ENCODE measurements at places on chromosomes 2 and 18.
A peak's percentile ranks its signal among the peaks of the same experiment; 100 is the strongest.

DNA sequence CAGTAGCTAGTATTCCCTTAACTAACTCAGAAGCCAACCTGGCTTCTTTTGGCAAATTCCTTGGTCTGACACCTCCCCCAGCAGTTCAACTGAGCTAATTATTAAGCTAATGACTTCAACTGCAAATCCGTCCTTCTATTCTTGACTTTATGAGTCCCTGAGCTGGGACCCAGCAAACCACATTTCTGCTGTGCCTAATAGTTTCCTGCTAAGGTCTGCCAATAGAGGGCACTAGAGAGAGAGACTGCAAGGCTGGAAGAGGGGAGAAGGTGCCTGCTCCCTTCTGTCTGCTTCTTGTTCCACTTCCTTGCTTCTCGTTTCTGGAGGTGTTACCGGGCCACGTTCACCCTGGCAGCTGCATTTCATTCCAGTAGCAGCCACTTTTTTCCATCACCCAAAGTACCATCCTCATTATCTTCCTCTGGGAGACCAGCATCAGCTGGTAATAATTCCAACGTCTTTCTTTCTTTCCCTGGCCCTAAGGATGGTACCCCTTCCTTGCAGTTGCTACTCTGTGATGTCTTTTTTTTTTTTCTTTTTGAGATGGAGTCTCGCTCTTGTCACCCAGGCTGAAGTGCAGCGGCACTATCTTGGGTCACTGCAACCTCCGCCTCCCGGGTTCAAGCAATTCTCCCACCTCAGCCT, 352.0 kb downstream of the TNS1 start:
- no peak for DNase-seq

- DNase-seq, result no peak
Observed at GRCh38 chr2:186950694-186951093, 101.7 kb upstream of the ZSWIM2 start.

DNA sequence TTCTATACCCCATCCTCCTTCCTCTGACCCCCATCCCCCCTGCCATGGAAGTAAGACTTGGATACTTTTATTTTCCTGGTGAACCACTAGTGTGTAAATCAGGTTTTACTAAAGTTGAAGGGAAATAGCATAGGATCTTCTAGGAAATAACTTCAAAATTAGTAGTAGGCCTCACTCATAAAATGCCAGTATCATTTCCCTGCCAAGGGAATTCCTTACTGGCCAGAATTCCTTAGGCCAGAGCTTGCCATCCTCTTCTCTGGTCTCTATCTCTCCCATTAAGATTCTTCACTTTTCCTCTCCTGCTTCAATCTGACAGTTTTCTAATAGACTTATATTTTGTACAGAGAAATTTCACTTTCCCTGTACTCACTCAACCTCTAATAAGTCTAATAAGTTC, 322.8 kb upstream of the TANK start:
- no peak for DNase-seq

GRCh38 chr2:184030989-184031388, 567.3 kb upstream of the ZNF804A start:
- DNase-seq, result no peak

DNA sequence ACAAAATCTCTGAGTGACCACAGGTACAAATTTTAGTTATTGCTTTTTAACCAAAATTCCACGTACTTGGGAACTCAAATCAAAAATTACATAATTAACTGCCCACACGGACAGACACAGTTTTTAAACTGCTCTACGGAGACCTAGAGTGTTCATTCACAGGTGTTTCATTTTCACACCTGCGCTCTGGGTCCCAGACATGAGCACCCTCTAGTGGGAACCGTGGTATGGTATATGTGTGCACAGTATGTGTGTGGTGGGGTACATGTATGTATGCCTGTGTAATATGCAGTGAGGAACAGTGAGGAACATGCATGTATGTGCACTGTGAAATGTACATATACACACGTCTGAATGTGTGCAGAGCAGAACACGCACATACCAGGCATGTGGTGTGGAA, 65.0 kb downstream of the PPP4R1 start:
- DNase-seq, result no peak

- no peak for DNase-seq
Observed at GRCh38 chr2:201154615-201155399, 28.1 kb upstream of the CASP10 start.

GRCh38 chr2:75513616-75514170, 47.0 kb downstream of the EVA1A start:
- no peak for DNase-seq

- no peak for DNase-seq
Observed at GRCh38 chr2:84033347-84033974, 425.6 kb downstream of the SUCLG1 start.

DNA sequence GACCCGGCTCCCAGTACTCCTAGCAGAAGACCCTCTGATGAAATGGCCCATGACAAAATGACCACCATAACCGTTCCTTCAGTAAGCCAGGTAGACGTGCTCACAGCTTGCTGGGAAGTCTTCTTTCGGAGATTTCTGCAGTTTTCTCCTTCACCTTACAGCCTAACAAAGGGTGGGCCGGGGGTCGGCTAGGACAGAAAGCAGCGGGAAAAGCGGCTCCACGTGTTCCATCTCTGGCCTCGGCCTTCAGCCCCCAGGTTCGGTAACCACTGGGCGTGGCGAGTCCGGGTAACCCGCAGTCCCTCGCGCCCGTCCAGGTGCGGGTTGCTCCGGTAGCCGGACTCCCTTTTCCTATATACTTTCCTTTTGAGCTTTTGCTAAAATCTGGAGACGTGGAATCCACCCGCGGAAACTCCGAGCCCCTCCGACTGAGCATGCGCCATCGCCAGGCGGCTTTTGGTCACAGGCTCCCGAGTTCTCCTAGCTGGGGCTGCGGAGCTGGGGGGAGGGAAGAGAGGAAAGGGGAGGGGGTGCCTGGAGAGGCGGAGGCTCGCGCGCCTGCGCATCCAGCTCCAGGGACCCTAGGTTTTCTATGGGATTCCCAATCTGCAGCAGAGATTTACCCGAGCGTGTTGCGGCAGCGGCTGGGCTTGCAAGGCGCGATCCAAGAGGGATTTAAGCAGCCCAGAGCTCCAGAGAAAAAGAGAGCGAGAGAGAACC, at the start of gene VSNL1:
TSS of gene VSNL1 (plus strand) at position 604 of the 720 bp plus-strand sequence. CDS start 51,379 bp downstream, outside the sequence.
- DNase-seq, result no peak

DNA sequence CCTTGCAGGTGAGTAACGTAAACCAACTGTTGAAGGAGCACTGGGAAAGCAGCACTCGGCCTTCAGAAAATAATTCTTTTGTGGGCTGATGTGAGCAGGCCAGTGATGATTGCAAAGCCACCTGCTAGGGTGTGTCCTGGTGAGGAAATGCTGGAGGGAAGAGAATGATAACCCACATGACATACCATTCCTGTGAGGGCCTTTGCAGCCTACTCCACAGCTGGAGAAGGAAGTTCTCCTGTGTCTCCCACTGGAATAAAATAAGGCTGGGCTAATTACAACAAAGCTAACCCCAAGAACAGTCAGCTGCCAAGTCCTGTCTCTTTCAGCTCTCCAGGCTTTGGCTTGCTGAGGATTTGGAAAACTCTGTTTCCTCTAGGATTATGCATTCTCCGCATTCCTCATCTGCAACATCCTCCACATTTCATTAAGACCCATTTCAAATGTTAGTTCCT, 16.7 kb upstream of the DSG1 start:
- no peak for DNase-seq

GRCh38 chr2:122266636-122267035, 511.2 kb downstream of the TSN start:
- no peak for DNase-seq

DNA sequence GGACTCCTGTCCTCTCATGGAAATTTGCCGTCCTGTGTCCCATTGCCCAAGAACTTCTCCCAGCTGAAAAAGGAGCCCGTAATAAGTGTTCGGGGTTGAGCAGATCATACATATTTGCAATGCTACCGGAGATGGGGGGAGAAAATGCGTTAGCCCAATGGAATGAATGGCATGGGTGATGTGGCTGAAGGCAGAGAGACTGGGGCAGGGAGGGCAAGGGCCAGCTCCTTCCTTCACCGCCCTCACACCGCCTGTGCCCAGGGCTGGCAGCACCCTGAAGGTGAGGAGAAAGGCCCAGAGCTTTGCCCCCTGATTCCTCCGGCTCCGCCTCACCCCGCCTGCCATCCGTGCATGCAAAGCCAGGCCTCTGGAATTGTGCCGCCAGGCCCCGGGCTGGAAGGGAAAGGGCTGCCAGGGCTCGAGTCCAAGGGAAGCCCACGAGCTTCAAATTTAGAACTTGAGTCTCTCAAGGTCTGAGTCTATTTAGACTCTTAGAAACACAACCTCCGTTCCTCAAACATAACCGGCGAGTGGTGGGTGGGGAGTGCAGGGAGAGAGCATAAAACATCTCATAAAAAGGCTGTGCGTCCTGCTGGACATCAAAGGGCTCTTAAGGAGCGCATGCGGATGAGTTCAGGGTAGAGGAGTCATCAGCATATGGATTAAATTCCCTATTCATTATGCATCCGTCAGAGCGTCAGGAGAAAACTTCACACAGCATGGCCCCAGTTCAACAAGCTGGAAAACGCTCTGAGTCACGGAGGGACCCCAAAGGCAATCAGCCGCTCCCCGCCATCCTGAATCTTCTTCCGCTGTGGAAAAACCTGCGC, 121.7 kb upstream of the GLI2 start:
- DNase-seq, result no peak

DNA sequence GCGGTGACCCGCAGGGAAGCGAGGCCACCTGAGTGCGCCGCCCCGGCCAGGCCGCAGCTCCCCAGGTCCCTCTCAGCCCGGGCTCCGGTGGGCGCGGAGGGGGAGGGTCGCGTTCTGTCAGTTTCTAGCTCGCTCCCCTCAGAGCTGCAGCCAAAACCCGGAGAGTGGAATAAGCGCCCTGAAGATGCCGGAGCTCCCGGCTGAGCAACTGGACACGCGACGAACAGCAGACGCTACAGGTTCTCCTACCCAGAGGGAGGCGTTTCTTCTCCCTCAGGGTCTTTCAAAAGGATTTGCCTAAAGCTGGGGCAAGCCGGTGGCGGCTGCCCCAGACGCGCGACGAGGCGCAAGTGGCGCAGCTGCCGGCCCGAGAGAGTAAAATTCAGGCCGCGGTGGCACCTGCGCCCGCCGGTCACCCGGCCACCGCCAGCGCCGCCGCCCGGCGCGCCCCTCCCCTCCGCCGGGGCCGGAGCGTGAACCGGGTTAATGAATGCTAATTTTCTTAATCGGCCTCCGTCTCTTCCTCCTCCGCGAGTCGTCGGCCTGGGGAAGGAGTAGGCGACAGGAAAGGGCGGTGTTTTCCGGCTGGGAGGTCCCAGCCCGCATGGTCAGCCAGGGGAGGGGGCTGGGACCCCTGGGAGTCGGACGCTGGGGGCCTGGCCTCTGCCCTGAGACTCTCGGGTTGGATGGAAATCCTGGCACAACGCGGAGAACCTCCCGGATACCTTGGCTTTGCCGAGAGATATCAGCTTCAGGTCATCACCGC, 845 bp upstream of the CDC42EP3 start:
- peak; percentile 75 for DNase-seq

- no peak for DNase-seq
Observed at GRCh38 chr2:2590141-2590540, 259.1 kb upstream of the MYT1L start.

- no peak for DNase-seq
Observed at GRCh38 chr2:200665626-200666453, 80.0 kb downstream of the AOX1 start.

DNA sequence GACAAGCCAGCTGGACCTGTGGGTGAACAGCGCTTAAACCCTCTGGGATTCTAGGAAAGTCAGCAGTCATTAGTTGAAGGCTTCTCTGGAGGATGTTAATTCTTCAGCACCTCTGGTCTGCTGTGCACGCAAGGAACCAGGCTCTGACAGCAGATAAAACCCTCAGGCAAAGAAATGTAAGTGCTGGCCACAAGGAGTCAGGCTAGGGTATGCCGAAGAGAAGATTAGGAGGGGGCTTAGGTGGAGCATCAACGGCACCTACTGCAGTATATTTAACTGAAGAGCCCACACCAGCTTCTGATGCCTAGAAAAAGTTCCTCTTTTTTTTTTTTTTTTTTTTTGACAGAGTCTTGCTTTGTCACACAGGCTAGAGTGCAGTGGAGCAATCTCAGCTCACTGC, 304.2 kb upstream of the MC4R start:
- no peak for DNase-seq

- no peak for DNase-seq
Observed at GRCh38 chr2:215364157-215365155, 52.6 kb downstream of the ATIC start.

- no peak for DNase-seq
Observed at GRCh38 chr18:49907346-49907929, 94.1 kb upstream of the ACAA2 start.

DNA sequence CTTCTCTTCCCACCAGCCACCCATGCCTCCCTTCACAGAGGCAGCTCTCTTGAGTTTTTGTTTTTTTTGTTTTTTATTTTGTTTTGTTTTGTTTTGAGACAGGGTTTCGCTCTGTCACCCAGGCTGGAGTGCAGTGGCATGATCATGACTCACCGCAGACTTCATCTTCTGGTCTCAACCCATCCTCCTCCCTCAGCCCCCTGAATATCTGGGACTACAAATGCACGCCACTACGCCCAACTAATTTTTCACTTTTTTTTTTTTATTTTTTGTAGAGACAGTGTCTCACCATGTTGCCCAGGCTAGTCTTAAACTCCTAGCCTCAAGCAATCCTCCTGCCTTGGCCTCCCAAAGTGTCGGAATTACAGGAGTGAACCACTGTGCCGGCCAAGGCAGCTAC, 161.4 kb downstream of the TRABD2A start:
- no peak for DNase-seq

DNA sequence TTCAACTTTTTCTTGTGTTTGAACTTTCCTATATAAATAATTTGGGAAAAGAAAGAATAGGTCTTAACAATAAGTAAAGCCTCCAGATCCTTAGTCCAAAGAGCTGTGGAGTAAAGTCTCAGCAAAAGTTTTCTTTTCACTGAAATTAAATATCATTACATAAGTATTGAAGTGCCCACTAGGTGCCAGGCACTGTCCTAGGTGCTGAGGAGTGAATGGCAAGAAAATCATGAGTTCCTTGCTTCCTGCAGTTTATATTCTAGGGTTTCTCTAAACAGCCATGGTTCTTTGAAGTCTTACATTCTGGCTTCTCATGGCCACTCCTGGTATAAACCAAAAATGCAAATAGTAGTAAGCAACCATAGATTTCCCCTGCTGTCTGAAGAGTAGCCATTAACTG, 59.7 kb downstream of the SPP2 start:
- DNase-seq, result no peak

DNA sequence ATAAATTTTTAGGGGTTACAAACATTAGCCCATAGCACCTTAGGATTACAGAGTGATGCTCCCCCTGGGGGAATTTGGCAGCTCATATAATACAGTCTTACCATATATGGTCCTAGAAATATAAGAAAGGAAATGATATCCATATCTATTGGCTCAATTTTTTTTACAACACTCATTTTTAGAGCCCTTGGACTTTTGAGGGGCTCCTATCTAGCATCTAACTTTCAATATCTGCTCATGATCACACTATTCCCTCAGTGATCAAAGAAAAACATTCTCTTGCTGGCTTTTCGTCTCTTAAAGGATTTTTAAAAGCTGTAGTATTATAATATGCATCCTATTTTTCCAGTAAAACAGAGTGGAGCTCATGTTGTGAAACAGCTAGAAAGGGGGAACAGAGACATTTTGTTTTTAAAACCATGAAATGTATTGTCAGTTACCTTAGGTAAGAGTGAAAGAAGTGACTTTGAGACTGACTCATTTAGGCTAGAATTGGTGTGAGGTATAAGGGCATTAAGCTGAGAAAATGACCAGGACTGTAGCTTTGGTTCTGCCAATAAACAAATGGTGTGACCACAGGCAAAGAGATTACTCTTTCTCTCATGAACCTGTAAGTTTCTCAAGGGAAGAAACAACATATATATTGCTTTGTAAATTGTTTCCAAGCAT, 65.8 kb downstream of the ALPK2 start:
- DNase-seq, result no peak

Data from CD4-positive, alpha-beta T cell treated with Interleukin-1 beta for 1 hour (primary cell).